Mucosa of descending colon (tissue), 3 donors: ENCODE measurements at places on chromosomes 5 and 9. TPM values are rescaled to one million over a fixed set of nuclear protein-coding genes. Genes with fewer than 3 reads are reported as not detected.

DNA sequence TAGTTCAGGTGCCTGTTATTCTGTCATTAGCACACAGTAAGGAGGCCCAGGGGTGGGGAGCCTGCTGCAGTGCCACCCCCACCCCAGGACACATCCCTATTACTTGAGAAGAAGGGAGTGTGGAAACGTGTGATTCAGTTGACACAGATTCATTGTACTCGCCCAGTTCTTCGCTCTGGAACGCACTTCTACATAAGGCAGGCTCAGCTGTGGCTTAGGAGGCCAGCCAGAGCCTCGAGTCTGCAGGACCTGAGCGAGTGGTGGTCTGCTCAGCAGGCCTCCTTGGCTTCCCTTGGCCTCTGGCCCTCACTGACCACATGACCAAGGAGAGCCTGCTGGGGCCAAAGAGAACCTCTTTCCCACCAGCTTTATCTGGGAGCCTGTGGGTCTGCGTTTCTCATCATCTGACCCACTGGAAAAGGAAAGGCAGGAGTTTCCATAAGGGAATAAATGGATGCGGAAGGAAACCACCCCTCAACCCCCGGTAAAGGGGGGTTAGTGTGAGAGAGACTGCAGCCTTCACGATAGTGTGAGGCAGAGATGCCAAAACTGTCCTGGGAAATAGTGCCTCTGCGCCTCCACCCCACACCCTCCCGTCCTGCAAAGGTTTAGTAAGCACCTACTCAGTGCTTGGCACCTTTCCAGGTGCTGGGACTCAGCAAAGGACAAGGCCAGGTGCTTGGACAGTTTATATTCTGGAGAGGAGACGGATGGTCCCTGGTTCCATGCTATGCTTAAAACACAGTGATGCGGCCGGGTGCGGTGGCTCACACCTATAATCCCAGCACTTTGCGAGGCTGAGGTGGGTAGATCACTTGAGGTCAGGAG, 73.7 kb downstream of the PPARGC1B start:
- no peak for DNase-seq

DNA sequence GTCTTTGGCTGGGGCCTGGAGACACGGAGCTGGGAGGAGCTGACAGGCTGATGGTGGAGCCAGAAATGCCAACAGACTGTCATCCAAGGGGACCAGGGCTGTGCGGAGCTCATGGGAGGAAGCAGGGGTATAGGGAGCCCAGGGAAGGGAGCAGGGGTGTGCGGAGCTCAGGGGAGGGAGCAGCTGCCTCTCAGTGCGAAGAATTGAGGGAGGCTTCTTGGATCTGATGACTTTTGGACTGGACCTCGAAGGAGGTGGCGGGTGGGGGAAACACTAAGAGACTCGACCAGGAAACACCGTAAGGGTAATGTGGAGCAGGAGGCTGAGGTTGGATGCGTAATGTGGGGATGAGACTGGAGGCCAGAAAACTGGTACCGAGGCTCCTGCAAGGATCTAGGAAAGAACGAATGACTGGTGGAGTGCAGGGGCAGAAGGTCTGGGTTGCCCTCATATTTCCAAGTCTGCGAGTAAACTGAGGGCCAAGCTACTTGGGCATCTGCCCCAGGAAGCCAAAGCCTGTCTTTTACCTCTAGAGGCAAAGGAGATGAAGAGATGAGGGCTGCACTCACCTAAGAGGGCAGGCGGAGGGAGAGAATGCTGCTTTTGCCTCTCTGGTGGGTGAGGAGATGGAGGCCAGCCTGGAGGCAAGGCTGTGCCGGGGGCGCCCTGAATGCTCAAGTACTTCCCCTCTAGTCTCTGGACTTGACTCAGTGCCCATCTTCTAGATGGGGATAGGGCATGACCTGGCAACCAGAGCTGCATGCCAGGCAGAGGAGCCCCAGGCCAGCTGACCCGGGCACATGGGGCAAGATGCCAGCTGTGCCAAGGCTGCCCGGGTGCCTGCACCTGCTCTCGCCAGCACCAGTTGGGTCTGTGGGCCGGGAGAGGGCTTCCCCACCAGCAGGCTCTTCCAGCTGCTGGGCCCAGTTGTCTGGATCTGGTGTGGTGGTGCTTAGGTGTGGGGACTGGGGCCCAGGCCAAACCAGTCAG, 2.3 kb downstream of the PTGS1 start:
- DNase-seq = no peak

Gene KLF9
- 104 TPM for total RNA-seq

GRCh38 chr5:150118561-150119229, 32.3 kb upstream of the CSF1R start:
- peak; percentile 0 for DNase-seq

DNA sequence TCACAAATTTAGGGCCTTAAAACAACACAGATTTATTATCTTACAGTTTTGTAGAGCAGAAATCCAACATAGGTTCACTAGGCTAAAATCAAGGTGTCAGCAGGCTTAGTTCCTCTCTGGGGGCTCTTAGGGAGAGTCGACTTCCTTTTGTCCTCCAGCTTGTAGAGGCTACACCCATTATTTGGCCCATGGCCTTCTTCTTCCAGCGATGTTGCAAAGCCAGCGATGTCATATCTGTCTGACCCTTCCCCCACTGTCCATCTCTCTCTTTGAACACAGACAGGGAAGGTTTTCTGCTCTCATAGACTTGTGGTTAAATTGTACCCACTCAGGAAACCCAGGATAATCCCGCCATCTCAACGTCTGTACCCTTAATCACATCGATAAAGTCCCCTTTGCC, 60.3 kb upstream of the SHB start:
- DNase-seq = no peak

GRCh38 chr9:35102465-35102768, 514 bp downstream of the STOML2 start:
- DNase-seq = no peak

DNA sequence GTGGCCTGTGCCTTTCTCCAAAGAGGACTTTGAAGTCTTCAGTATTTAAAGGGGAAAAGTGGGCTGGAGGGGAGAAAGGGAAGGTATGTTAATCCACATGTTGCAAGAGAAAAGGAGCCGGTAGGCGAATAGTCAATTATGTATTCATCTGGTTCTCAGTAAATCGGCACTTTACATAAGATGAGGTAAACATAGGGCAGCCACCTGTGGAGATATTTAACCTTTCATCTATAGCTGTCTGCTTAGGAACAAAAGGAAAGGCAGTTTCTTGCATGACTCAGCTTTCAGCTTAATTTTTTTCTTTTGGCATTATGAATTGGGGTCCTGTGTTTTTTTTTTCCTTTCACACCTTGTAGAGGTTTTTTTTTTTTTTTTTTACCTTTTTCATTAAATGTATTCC, 42.2 kb downstream of the FGD3 start:
- DNase-seq = no peak

Gene SV2C
- 0.54 TPM for total RNA-seq

GRCh38 chr5:35651002-35651756, 33.5 kb downstream of the SPEF2 start:
- DNase-seq = no peak

DNA sequence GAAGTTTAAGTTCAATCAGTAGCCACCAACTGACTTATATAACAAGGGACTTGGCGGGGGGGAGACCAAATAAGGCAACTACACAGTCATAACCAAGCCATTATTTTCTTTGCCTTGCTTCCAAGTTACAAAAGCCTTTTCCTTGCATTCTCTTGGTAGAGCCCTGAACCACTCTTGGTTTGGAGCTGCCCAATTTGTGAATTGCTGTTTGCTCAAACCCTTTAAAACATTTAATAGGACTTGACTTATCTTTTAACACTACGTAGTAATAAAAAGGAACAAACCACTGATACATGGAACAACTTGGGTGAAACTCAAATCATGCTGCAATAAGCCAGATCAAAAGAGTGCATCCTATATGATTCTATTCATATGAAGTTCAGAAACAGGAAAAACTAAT, 31.7 kb upstream of the MSH3 start:
- DNase-seq = no peak

Gene SLC1A1
- 16.8 TPM for total RNA-seq
